ENCODE measurements at places on chromosomes 6 and 20.

DNA sequence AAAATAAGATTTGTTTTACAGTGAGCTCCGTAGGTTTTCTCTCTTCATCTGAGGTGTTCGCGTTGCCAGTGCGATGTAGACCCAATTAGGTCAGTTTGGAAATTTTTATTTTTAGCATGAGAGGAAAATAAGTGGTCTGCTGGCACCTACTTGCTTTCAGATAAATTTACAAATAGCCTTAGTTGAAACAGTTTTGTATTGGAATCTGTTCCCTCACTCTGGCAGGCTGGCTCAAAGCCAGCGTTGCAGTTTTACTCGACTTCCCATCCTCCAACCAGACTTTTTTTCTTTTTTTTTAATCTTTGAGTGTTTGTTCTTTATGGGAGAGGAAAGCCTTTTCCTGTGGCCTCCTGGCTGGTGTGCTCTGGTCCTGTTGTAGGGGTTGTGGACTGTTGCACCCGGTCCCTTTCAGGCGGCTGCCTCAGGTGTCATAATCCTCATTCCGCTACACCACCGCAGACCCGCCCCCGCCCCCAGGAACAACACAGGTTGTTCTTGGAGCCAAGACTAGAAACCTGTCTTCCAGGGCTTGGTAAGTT is 46.7 kb downstream of the TIAM2 start:
- no peak for DNase-seq

DNA sequence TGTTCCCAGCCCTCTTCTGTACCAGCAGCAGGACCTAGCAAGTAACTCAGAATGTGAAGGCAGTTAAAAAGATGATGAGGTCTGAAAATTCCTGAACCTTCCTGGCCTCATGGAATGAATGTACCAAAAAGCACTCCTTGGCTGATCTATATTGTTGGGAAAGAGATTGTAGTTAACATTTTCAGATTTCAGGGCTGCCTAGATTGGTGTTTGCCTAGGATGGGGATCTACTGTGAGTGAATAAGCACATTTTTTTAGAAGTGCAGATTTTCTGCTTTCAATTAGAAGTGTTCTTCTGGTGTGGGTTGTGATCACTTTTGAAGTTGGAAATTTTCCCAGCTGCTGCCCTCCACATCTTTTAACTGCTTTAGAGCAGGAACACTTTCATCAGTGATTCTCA is 6.2 kb downstream of the MYLIP start:
- DNase-seq: no peak

DNA sequence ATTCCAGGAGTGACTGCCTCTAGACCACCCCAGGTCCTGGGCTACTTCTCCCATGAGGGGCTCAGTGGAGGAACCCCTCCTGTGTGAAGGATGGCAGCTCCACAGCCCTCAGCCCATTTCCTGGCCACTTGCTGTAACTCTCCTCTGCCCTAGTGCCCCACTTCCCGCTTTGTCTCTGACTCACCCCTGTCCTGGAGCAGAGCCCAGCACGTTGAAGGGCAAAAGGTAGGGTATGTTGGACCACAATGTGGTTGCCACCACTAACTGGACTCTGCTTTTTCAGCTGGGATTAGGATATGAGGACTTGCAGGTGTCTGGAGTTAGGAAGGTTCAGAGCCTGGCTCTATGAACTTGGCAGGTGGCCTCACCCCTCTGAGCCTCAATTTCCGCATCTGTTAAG is 2.4 kb downstream of the MYBL2 start:
- DNase-seq: peak; percentile 13

DNA sequence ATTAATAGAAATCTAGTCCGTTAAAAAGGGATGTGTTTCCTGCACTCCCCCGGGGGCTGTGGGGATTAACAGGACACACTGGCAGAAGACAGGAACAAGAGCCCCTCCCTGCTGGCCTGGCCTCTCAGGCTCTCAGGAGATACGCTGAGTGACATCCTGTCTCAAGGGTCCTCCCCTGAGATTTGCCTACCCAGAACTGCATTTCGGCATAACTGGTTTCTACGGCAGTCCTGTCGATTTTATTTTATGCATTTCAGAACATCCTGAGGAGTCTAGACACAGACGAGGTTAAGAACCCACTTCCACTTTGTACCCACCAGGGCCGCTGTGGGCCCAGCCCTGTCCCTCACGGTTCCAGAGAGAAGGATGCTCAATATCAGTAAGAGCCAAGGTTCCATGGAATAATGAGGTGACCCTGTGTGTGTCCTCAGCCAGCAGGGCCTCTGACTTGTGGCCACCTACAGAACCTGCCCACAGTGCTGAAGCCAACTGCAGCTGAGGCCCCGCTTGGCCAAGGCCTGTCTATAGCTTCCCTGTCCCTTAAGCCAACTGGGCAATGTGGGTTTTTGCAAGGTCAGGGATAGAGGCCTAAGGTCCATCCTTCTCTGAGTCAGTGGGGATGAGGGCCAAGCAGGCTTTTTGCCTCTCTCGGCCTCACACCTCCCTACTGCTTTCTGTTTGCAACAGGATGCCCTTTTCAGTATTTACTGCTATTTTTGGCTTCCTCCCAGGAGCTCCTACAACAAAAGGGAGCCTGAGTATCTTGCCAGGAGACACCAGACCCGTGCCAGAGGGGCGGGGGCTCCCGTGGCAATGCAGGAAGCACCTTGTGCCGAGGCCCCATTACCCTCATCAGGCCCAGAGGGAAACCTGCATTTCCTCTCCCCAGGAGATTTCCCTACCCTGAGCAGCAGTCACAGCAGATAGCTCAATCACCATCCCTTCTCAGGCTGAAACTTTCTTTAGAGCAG is 14.7 kb downstream of the UQCC2 start:
- DNase-seq: peak; percentile 48

DNA sequence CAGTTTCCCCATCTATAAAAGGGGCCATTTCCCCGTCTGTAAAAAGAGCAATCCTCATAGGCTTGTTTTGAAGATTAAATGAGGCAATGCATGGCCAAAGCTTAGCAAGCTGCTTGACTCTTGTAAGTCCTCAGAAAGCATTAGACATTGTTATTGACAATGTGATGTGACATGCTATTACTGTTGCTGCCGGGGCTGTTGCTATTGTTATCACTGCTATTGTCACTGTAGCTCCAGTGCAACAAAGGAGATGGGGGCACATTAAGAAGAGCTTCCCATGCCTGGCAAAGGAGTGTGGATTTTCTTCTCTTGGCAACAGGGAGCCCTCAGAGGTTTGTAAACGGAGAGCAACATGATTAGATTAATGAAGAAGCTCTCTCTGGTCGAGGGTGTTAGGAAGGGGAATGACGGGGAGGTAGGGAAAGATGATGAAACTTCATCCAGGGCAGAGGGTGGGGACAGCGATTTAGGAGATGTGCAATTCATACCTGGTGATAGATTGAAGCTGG is 33.1 kb upstream of the FAM83D start:
- DNase-seq: no peak

DNA sequence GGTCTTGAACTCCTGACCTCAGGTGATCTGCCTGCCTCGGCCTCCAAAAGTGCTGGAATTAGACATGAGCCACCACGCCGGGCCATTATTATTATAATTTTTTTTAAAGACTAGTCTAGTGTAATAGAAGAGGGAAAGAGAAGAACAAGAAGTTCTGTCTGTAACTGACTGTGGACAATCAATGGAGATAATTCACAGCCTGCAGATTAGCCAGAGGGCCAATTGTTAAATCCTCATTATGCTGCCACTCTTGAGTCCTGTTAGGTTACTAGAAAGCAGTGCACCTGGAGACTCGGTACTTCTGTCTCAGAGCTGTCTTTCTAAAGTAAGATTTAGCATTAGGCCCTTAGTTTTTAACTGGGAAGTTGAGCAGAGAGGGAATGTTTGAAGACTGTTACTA is 37.5 kb downstream of the CARMIL1 start:
- DNase-seq: no peak

DNA sequence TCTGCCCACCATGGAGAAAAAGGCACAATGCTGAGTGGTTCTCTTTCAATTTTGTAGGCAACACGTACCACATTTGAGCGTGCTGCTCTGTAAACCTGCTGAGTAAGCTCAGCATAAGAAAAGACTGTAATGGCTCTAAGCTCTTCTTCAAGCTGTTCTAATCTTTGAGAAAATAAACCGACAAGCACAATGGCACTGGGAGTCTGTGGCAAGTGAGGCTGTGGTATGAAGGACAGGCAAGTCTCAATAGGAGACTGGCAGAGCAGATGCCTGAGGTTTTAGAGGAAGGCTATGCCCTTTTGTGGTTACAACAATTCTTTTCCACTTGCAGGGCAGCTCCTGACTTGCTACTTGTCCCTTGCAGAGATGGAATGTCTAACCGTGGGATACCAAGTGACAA is 136.7 kb upstream of the EXOC2 start:
- no peak for DNase-seq

GRCh38 chr6:45647341-45648261 is 269.9 kb upstream of the SUPT3H start:
- DNase-seq: no peak

Data from brain pericyte (primary cell).